ENCODE measurements at places on chromosomes 12 and 14.

- DNase-seq = no peak
Measured at GRCh38 chr12:93442411-93443340, 929 bp upstream of the UBE2N start.

DNA sequence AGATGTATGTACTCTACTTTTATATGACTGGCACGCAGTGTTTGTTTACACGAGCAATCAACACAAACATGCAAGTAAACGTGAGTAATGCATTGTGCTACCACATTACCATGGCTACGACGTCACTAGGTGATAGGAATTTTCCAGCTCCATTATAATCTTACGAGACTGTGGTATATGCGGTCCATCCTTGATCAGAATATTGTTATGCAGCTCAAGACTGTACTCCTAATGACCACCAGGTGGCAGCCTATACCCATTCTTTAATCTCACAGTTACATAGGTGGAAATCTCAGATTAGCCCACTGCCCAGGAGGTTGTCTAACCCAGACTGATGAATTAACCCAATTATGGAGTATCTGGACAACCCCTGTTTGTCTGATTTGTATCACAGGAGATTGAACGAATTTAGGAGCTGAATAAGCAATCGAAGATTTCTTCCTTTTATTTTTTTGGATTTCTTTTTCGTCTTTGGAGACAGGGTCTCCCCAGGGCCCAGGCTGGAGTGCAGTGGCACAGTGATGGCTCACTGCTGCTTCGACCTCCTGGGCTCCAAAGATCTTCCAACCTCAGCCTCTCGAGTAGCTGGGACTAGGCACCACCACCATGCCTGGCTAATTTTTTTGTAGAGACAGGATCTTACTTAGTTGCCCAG, 8.7 kb upstream of the TESPA1 start:
- peak; percentile 76 for DNase-seq

GRCh38 chr12:5561057-5561456, 129.1 kb downstream of the NTF3 start:
- no peak for DNase-seq

- DNase-seq = peak; percentile 67
Measured at GRCh38 chr14:71597955-71598660, 334.1 kb upstream of the RGS6 start.

DNA sequence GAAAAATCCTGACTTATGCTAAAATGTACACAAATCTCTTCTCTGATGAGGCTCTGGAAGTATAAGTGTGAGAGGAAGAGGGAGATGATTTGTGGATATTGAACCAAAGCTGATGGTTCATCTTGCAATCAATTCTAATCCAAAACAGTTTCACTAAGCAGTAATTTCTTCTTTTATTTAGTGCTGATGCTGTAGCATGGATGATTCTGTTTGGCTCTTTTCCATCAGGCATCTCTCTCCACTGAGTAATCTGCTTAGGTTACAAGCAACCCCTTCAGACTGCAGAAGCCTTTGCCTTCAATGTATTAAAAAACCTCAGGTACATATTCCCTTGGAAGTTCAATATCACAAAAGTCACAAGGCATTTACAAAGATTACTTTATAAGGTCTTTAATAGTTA, 159.1 kb upstream of the CCDC198 start:
- no peak for DNase-seq

DNA sequence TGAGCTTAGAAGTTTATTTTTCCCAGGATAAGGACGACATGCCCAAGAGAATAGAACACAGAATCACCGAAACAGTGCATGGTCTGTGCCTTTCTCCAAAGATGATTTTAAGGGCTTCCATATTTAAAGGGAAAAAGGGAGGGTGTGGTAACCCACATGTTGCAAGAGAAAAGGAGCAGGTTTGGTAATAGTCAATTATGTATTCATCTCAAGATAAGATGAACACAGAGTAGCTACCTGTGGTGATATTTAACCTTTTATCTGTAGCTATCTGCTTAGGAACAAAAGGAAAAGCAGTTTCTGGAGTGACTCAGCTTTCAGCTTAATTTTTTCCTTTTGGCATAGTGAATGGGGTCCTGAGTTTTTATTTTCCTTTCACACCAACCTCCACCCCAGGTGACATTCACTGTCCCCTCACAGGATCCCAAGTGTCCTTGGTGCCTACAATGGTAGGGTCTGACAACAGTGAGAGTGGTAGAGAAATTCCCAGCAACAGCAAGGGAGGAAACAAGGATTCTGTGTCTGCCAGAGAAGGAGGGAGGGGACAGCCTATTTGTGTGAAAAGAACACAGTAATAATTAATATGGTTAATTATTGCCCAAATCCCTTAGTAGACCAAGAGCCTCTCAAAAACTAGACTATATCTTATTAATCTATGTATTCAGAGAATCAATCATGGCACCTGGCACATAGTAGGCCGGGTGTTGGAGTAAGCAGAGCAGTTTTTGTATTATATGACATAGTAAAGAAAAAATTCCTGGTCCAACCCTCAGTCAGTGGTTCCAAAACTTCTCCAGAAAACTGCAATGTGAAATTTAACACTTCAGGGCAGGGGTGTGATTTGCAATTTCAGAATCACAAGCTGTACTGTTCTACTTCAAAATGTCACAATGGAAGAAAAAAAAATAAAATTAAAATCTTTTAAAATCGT, 154.5 kb downstream of the PHLDA1 start:
- no peak for DNase-seq

DNA sequence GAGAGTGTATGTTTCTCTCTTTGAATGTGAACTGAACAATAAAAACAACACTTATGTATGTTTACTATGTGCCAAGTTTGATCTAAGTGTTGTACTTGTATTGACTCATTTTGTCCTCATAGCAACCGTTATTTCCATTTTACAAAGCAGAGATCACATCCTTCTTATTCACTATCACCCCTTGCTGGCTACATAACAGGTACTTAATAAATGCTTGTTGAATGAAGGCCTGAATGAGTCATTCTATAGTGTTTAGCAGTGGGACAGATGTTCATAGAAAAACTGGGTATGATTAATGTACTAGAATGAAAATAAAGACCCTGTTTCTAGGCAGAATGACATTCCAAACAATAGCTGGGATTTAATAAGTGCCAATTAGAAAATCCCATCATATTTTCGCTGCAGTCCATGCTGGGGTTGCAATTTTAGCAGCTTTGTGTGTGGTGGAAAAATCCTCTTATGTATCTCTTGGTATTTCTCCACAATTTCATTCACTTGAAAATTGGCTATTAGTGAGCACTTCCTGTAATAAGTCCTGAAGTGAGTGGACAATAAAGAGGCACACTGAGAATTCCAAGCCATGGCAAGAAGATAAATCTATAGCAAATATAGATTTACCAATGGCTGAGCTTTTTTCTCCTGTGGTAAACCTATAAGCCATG, 86.0 kb downstream of the FAR2 start:
- no peak for DNase-seq

- DNase-seq = peak; percentile 7
Measured at GRCh38 chr14:94342334-94342934, 19.3 kb upstream of the SERPINA6 start.

DNA sequence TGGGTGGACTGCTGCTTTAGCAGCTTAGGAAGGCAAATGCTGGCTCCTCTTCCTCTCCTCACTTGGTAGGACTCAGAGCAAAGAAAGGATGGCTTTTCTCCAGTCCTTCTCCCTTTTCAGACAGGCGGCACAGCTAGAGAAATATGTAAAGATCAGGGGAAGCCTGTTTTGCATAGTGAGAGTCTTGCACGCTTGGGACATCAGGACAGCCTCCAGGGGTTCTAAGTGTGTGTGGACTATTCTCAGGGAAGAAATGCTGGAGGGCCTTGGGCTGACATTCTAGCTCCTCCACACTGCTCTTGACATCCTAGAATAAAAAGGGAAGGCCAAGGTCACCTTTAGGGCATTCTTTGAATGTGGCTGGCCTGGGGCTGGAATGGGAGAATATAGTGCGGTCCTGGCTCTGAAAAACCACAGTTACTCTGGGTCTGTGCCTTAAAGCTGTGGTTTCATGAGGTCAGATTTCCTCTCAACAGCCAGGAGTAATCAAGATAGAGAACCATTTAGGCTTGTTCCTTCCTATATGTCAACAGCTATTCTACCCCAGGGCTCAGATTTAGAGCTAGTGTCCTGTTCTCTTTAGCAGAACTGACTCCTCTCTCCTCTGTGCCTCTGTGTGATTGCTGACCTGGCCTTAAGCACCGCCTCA, 24.3 kb downstream of the CMA1 start:
- peak; percentile 45 for DNase-seq

Measured in activated CD4-positive, alpha-beta T cell treated with anti-CD3 and anti-CD28 coated beads, Interleukin-2, Interleukin-6, amounts not matched to agents 100 ng/mL and 50 ng/mL, durations not matched to agents 16 hours and 8 hours (primary cell).